ENCODE measurements at places on chromosomes 5 and 9.

DNA sequence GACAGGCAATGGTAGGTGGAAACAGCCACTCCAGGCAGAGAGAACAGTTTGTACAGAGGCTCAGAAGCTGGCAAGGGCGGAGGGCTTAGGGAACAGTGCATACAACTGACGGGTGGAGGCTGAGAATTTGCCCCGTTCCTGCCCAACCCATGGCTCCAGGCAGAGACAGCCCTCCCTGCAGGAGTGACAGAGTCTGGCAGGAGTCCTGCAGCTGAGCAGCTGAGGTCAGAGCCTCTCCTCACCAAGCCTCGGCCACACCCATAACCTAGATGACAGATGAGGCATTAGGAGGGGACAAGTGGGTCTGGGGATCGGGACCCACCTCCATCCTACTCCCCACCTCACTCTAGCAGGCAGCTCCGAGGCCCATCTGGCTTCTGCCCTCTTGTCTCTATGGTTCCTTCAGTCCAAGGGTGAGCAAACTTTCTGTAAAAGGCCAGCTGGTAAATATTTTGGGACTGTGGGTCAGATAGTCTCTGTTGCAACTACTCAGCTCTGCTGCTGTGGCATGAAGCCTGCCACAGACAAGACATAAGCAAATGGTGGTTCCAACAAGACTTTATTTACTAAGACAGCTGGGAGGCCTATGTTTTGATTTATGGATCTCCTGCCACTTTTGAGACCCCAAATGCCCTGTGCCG, 83.7 kb downstream of the SH3TC2 start:
- DNase-seq, result no peak

GRCh38 chr5:180607861-180608571, 16.7 kb upstream of the SCGB3A1 start:
- no peak for DNase-seq

DNA sequence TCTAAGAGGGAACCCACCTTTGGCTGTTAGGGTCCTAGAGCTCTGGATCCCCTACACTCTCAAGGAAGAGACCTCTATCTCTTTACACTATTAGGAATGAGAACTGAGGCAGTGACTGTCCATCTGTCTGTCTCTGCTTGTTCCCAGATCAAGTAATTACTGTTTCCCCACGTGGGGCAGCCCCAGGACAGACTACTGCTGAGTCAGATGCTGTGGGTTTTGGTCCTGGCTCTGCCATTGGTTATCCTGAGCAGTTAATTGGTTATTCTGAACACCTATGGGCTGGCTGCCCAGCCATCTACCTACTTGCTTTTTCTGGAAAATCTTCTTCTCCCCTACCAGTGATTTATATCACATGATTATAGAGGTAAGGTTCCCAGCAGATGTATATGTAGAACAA, 33.3 kb downstream of the FBXO10 start:
- no peak for DNase-seq

DNA sequence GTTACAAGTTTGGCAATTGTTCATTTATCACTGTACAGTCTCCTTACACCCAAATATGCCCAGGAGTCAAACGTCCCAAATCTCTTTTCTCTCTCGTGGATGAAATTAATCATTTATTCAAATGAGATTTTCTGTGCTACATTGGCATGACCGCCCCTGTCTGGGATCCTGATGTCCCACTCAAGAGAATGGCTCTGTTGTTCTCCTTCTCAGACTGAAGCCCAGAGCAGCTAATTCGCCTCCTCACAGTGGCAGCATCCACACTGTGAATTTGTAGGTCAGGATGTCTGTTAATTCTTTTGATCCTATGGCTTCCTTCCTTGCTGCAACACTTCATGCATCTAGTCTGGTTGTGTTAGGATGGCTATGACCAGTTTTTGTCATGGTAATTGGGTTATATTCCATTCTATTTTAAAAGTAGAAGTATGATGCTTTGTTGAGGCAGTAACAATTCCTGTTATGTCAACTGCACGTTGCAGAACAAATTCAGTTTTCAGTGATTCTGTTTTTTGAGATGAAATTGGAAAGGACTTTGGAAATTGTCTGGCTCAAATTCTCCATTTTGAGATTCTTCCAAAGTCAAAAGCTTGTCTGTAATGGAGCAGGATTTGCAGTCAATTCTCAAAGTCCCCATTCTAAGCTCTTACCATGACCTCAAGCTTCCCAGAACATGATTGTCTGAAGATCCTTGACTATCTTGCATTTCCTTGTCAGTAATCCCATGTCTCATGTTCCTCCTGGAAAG, 141.5 kb upstream of the GAS1 start:
- DNase-seq, result no peak
